ENCODE measurements at places on chromosomes 2 and 18.

- peak; percentile 66 for DNase-seq
These were observed 97.9 kb downstream of the MREG start for GRCh38 chr2:215915441-215915840.

DNA sequence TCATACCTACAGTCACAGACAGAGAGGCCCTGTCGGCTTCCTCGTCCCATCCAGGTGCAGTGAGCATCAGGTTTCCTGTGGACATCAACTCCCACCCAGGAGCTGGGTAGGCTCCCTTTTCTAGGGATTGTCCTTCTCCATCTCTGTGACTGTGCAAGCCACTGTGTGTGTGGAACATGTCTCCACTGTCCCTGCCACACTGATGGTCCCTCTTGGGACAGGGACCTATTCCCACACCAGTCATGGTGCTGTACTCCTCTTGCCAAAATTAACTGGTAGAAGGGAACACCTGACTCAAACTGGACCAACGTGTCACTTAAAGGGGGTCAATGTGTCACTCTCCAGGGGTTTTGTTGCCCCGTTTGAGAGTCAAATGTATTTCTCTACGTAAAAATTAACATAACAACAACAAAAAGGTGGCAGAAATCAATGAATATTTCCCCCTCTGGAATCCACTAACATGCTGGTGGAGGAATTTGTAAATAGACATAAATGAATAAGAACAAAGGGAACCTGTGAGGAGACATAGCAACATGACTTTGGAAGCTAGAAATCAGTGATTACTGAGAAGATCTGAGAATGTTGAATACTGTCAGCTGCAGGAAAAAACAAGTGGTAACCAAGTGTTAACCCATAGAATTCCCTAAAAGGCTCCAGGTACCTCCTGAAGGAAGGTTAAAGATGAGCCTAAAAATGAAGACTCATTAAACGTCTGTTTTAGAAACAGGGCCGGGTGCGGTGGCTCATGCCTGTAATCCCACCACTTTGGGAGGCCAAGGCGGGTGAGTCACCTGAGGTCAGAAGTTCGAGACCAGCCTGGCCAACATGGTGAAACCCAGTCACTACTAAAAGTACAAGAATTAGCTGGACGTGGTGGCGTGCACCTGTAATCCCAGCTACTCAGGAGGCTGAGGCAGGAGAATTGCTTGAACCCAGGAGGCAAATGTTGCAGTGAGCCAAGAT lies 40.4 kb downstream of the SH2D6 start:
- no peak for DNase-seq

GRCh38 chr2:226579519-226579918 lies 220.1 kb downstream of the IRS1 start:
- no peak for DNase-seq

DNA sequence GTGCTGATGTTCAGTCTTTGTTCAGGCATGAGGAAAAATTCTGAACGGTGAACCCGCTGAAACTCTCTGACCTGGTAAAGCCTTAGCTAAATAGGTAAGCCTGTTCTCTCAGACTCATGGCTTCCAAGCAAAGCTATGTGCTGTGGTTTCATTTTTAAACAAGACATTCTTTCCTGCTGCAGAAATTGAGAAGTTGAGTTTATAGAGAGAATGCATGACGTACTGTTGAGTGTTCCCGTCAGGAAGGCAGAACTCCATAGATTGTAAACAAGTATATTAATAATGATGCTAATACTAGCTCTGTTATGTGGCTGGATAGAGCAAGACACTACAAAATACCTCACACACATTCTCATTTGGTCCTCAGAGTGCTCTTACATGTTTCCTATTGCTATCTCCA lies 424.0 kb upstream of the CRIM1 start:
- DNase-seq = no peak

GRCh38 chr2:121189011-121189410 lies 96.0 kb downstream of the TFCP2L1 start:
- DNase-seq = peak; percentile 44

GRCh38 chr18:70276416-70277191 lies 12.2 kb upstream of the SOCS6 start:
- DNase-seq = no peak

DNA sequence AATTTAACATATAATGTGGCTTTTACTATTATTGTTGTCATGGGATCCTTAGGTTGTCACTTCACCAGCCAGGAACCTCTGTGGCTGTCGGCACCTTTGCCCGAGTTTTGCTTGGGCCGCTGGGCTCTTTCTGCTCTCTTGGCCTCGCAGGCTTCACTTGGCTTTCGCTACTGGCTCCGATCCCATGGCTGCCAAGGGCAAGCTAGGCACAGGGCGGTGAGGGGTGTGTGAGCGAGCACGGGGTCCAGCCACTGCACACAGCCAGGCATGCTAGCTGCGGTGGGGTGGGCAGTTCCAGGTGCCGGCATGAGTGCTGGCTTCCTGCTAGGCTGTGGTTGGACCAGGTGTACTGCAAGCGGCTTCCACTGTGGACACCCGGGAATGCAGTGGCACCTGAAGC lies 23.4 kb upstream of the RAPGEF4 start:
- DNase-seq = no peak

GRCh38 chr2:60509066-60509465 lies 44.4 kb downstream of the BCL11A start:
- no peak for DNase-seq

- DNase-seq = no peak
These were observed 39.2 kb downstream of the ME2 start for GRCh38 chr18:50918153-50918552.

All from inflammatory macrophage treated with lipopolysaccharide for 4 hours (primary cell).